CD4-positive, alpha-beta T cell treated with Interleukin-10 for 1 hour (primary cell): ENCODE measurements at places on chromosomes 1 and 21.

DNA sequence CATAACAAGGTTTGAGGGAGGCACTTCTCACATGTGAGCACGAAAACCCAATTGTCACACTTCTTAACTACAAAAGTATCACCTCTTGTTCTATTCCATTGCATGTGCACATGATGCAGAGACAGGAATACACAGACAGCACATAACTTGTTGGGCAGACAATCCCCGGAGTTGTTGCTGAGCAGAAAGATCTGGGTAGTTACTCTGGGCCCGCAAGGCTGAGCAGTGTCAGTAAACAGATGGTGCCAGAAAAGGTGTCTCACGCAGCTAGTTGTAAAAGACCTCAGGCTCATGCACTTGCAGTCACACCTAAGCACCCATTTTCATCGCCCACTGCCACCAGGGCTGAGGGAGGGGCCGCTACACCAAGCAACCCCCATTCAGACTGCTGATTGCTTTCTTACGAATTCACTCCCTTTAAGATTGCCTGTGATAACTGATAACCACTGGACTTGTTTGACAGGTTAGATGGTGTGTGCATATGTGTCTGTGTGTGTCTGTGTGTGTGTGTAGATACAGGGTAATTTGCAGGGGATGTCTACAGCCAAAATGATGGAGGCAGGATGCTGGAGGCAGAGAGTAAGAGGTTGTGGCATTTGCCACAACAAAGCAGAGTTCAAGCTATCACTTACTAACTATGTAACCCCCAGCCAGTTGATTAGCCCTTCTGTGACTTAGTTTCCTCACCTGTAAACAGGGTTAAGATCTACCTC lies 4.2 kb downstream of the LGR6 start:
- peak; percentile 57 for DNase-seq

DNA sequence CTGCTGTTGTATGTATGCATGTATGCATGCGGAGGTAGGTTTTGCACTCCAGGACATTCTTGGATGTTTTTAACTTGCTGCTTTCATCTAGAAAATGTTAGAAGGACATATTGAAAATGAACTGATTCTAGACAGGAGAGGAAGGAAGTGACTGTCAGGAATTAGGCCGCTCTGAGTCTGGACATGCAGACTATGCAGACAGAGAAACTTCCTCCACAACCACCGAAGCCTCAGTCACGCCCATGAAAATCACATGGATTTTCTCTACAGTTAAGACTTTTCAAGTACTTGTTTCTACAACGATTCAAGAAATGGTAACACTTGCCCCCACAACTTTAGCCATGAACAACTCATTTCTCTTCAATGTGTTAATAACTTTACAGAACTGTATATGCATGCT lies 211.1 kb downstream of the SMYD3 start:
- DNase-seq, result no peak

DNA sequence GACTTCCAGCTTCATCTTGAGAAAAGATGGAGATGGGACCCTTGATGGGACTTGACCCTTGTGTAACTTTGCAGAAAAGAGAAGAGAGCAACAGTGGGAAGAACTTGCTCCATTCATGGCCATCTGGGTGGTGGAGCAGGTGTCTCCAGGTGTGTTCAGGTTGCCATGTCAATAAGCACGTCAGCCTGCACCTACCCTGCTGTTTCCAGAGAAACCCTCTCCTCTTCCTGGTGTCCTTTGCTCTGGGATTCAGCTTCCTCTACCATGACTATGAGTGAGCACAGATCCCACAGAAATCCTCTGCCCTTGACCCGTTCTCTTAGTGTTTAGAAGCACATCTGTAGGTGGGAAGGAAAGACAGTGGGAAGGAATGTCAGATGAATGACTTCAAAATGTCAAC lies 21.8 kb upstream of the OTUD3 start:
- DNase-seq, result no peak

DNA sequence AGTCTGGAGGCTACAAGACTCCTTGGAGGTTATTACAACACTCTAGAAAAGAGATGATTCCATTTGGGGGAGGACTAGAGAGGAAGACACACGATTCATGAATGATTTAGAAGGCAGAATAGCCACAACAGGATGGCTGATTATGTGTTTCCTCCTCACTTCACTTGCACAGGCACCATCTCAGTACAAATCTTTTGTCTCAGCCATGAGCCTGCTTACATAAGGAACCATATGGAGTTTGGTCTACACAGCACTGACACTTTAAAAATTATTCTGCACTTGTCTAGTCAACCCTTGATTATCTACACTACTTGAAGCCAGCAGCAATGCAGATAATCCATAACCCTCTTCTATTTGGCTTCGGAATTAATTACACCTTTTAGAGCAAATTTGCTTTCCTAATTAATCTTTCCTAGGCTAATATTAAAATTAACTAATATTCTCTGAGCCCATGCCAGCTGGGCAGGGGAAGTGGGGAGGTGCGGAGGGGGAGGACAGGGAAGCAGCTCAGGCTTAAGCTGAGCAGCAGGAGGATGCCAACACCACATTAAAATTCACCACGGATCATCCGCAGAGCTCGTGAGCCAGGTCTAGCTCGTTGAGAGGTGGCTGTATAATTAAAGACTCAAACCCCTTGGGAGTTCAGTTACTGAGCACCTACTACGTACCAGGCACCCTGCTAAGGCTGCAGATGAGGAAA lies 3.2 kb upstream of the LEMD1 start:
- no peak for DNase-seq

- no peak for DNase-seq
Measured at GRCh38 chr1:59354709-59355337, 57.9 kb downstream of the FGGY start.

- DNase-seq, result no peak
Measured at GRCh38 chr1:227712648-227713047, 22.5 kb downstream of the JMJD4 start.

GRCh38 chr1:207646944-207647579 lies 2.1 kb downstream of the CR1L start:
- DNase-seq, result no peak

- DNase-seq, result no peak
Measured at GRCh38 chr1:184910691-184911091, 63.6 kb downstream of the NIBAN1 start.

DNA sequence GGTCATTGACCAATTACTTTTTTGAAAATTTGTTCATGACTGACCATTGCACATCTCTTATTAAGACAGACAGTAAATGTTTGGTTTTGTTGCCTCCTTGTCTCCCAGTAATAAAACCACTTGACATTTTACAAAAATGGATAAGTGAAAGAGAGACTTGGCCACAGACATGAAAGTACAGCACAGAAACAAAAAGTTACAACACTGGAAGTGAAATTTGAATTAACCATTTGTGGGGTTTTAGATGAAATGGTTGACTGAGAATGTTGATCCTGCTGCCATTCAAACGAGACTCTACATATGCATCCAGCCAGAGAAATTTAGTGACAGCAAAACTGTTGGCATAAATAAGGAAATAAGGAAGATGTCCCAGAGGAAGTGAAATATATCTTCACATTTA lies 79.3 kb upstream of the B3GALT2 start:
- DNase-seq, result no peak

GRCh38 chr21:32455548-32455947 lies 43.0 kb downstream of the EVA1C start:
- DNase-seq, result no peak

DNA sequence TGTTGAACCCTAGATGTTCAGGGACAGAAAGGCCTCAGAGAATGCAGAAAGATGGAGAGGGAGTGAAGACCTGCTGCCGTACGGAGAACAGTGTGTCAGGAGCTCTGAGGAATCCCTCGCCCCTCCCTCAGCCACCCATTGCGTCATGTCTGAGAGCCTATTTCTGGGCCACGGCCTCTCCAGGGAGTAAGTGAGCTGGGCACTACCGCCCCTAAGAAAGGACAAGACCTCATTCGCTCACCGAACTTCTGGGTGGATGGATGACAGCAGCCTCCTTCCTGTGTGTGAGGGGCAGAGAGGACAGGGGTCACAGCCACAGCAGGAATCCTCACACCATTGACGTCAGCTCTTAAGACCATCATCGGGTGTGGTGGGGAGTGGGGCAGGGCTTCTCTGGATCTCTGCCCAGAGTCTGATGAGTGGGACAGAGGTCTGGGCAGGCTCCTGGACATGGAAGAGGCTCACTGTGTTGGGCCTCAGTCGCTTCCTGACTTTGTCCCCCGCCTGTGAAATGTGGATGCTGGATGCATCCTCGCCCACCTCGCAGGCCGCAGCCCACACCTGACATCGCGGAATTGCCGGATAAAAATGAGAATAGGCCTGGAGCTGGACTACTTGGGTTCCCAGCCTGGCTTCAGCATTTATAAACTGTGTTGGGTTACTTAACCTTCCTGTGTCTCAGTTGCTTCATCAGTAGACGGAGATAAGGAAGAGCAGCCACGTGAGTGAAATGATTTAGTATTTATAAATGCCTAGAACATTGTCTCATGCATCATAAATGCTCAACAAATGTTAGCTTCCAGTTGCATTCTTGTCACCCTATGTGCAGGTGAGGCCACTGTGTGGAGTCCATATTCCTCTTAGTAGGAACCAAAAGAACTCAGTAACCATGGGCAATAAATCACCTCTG lies 238.6 kb downstream of the TRABD2B start:
- DNase-seq, result no peak

DNA sequence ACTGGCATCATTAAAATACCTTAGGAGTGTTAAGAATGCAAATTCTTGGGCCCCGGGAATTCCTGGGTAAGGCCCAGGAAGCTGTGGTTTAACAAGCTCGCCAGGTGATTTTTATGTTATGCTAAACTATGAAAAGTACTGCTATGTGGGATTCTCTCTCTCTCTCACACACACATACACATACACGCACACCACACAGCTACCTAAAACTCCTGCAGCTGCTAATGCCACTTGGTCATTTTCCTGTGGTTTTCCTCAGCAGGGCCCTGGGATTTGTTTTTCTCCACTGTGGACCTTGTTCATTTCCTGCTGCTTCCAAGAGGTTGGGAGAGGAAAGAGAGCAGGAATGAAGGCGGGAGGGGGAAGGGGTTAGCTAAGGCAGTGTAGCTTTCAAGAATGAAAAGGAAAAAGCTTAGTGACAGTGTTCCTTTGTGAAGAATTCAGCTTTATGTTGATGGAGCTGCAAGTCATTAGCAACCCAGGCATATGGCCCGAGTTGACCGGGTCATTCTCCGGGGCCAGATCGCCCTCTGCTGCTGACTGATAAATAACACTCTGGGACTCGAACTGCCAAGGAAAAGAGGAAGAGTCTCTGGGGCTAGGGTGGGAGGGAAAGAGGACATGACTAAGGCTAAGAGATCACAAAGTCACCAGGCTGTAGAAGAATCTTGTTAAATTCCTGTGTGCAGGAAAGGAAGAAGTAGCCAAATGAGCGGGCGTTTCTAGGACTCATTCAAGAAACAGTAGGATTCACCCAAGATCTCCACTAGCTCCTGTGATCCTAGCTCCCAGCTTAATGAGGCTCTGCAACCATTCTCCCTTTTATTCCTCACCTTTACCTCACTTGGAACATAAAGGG lies 30.5 kb upstream of the LRIG2 start:
- peak; percentile 45 for DNase-seq

- no peak for DNase-seq
Measured at GRCh38 chr1:153841463-153841994, 66.3 kb downstream of the SLC27A3 start.

- no peak for DNase-seq
Measured at GRCh38 chr1:100377590-100378361, 25.5 kb downstream of the CDC14A start.

DNA sequence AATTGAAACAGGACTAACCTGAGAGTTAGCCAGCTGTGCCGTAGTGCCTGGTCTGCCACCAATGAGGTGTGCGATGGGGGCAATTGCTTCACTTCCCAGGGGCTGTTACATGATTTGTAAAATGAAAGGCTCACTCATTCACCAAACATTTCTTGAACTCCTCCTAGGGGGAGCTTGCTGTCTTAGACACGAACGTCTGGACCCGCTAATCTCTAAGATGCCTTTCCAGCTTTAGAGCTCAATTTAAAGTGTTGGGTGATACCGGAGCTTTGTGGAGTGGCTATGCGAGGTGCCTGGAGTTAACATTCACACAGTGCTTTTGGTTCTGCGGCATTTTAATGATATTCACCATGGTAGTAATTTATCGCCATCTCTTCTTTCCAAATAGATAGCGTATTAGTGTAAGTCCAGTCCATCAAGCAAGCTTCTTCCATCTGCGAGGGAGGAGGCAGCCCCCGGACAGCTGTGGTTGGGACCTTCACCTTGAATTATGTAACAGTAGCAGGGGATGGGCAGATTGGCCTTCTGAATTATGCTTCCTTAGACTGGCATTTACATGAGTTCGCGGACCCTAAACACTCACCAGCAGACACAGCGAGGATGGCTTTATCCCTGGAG lies 179.9 kb downstream of the ADSS2 start:
- no peak for DNase-seq

- no peak for DNase-seq
Measured at GRCh38 chr1:116907351-116907750, 2.4 kb upstream of the PTGFRN start.

- no peak for DNase-seq
Measured at GRCh38 chr1:210523830-210524229, 195.1 kb downstream of the HHAT start.

DNA sequence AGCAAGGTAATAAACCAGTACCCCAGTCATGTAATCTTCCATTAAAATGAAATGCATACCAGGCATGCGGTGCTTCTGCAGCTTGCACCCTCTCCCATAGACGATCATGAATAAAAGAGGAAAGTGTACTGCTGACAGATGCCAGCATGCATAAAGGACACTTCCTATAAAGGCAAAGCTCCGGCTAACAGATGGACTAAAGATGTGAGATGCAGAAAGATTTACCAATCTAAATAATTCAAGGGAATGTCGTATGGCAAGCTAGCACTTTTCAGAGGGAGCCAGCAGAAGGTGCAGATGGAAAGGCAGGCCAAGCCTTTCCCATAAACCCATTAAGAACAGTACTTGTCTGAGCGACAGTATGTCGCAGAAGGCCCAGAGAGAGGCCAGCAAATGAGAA lies 542.0 kb downstream of the NUF2 start:
- no peak for DNase-seq

DNA sequence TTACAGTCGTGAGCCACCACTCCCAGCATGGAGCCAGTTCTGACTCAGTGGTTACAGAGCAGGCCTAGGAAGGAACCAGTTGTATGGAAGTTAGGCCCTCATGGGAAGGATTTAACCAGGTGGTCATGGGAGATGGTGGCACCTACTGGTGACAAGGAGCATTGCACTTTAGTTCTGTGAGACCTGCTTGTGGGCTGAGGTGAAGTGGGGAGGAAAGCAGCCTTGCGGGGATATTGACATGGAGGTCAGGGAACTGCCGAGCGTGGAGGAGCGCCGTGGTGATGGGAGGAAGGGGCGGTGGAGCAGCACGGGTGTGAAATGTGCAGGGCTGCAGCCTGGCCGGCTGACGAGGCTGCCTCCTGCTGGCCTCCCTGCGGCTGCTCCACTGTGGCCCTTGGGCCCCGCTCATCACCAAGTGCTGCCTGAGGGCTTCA lies 100.4 kb downstream of the GALNT2 start:
- peak; percentile 62 for DNase-seq

DNA sequence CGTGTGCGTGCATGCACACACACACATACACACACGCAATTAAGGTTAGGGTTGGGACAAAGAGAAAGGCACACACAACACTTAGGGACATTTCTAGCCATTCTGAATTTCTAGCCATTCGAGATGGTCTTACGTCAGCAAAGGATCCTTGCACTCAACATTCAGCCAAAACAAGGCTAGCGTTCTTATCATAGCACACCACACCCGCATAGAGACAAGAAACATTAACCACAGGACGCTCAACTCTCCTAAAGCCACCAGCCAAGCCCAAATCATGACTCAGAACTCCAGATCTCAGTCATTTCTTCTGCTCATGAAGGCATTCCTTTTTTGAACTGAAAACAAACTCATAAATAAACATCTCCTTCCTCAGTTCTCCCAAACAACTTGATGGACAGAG lies 106.8 kb downstream of the LMO4 start:
- no peak for DNase-seq
